Kidney (tissue), 22 donors: ENCODE measurements at places on chromosomes 5 and 9.

DNA sequence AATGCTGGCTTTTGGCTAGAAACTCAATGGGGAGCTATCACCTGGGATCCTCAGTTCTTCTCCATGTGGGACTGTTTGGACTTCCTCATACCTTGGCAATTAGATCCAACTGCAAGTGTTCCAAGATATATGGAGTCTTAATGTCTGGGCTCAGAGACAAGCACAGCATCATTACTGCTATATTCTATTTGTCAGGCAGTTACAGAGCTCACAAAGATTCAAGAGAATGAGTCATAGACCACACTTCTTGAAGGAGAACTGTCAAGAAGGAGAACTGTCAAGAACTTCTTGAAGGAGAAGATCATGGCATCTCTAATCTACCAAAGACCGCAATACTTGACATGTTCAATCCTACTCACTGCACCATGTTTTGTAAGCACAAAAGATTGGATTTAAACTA, 106.8 kb upstream of the NREP start:
- no peak overlapping the region for H3K4me3 ChIP-seq
- no peaks in the 10 kb centered on the region for H3K27me3 ChIP-seq
- no peaks in the 10 kb centered on the region for H3K4me1 ChIP-seq
- H3K36me3 ChIP-seq, result no peaks in the 10 kb centered on the region
- DNase-seq, result no peak
- no peak overlapping the region for H3K27ac ChIP-seq

GRCh38 chr9:36551910-36552309, 20.8 kb upstream of the MELK start:
- DNase-seq, result no peak
- no peaks in the 10 kb centered on the region for H3K36me3 ChIP-seq
- no peak overlapping the region for H3K27ac ChIP-seq
- no peaks in the 10 kb centered on the region for H3K27me3 ChIP-seq

GRCh38 chr9:122814545-122814944, 13.8 kb downstream of the PDCL start:
- H3K27ac ChIP-seq, result no peak overlapping the region
- DNase-seq, result no peak
- H3K27me3 ChIP-seq, result no peaks in the 10 kb centered on the region
- no peaks in the 10 kb centered on the region for H3K36me3 ChIP-seq
- no peaks in the 10 kb centered on the region for H3K4me1 ChIP-seq

DNA sequence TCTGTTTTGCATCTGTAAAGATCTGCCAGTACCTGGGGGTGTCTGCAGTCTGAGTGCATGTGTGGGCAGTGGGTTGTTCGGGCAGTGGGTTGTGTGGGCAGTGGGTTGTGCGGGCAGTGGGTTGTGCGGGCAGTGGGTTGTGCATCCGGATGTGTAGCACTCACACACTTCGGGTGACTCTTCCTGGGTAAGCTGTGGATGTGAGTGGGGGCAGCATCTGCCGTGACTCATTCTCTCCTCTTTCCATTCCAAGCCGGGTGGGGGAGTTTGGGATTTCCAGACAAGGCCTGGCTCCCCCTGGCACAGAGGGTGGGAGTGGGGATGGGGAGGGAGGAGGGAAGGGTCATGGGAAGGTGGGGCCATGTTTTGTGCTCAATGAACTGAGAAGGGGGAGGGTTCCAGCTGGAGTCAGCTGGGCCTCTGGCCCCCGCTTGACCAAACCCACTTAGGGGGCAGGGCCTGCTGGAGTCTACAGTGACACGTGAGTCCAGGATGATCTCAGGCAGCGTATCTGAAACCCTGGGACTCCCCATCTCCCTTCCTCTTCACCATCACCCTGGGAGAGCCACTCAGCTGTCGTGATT, 8.3 kb downstream of the CRB2 start:
- H3K36me3 ChIP-seq, result no peaks in the 10 kb centered on the region
- no peak overlapping the region for H3K27ac ChIP-seq
- no peaks in the 10 kb centered on the region for H3K27me3 ChIP-seq
- DNase-seq, result no peak
- H3K4me3 ChIP-seq, result no peak overlapping the region
